AG20443 (cell line): ENCODE measurements at places on chromosomes 6 and 20.

DNA sequence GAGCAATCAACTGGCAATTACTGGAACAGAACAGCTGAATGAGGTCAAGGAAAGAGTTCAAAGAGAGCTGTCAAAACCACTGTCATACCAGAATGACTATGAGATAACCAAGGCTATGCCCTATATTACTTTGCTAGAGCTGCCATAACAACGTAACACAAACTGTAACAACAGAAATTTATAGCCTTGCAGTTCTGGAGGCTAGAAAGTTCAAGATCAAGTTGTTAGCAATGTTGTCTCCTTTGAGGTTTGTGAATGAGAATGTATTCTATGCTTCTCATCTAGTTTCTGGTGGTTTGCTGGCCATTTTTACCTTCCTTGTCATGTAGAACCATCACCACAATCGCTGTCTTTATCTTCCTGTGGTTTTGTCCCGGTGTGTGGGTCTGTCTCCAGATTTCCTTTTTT, 1323.0 kb upstream of the GJE1 start:
- DNase-seq, result no peak

DNA sequence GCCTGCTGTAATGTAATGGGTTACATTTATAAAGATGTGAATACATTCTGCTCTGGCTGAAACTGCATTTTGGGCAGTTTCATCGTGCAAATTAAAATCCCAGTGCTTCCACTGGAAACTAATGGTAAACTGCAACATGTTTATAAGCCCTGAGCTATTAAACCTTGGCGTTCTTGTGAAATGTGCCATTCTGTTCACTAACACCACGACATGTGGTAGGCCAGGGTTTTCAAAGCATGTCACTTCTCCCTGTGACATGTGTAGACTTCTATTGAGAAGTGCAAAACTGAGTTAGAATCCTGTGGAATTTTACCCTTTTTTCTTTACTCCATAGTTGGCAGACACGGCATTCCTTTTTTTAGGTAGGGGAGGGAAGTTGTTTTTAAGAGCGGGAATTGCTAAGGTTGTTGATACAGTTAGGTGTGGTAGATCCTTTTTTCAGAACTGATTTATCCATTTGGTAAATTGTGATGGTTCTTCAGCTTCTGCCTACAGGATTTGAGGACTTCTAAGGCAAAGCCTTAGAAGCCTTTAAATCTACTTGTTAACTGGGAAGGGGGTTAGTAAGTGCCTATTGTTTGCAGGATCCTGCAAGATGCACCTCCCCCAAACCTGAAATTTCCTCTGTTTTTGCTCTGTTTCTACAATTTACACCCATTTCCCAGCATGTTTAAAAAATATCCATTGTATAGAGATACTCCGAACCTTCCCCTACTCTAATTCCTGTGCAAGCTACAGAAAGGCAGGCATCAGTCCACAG, 4.2 kb downstream of the SASH1 start:
- DNase-seq, result no peak

DNA sequence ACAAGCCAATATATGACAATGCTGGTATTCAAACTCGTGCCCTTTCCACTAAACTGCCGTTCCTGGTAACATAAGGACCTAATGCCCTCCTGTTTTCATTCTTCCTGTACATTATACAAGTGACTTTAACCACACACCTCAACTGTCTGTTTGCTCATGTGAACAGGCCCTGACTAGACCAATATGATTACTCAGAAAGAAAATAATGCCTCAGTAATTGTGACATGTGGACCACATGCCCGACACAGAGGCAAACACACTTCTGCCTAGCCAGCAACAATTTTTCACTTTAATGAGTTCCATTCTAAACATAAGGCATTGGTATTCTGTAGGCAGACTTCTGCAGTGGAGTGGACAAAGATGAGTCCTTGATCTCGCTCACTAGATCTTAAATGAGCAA, 30.0 kb downstream of the SLC22A16 start:
- no peak for DNase-seq

GRCh38 chr6:29924731-29925130, 17.6 kb upstream of the HLA-A start:
- no peak for DNase-seq

GRCh38 chr6:132132422-132132821, 181.2 kb upstream of the CCN2 start:
- no peak for DNase-seq
